Activated CD8-positive, alpha-beta T cell treated with anti-CD3 and anti-CD28 coated beads for 36 hours (primary cell): ENCODE measurements at places on chromosomes 13 and 19. TPM values are rescaled to one million over a fixed set of nuclear protein-coding genes. Genes with fewer than 3 reads are reported as not detected.

DNA sequence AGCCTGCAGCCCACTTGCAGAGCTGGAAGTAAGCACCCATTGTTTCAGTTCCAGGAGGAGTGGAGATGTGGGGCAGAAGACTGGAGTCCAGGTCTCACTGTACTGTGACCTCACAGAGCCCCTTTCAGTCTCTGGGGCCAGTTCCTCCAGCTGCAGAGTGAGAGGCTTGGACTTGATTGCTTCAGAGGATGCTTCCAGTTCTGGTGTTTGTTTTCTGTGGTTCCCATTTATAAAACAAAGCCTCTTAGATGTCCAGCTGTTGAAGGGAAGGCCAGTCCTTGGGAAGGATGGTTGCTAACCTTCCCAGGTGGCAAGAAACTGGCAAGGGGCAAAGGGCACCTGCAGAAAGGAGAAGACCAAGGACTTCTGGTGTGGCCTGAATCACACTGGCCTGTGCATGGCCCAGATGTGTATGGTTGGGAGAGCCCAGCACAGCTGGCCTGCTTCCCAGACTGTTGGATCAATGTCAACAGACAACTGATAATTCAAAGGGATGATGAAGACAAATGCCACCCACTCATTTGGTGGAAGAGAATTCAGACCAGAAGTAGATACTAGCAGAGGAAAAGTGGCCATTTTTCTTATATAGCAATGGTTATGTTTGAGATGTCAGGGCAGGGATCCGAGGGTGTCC is 218.5 kb downstream of the ZNF536 start:
- H3K4me3 ChIP-seq, result no peak overlapping the region
- no peak overlapping the region for H3K27ac ChIP-seq
- no peaks in the 10 kb centered on the region for H3K36me3 ChIP-seq
- no peaks in the 10 kb centered on the region for H3K4me1 ChIP-seq

ZNF888 gene
- 4.5 TPM for total RNA-seq

DNA sequence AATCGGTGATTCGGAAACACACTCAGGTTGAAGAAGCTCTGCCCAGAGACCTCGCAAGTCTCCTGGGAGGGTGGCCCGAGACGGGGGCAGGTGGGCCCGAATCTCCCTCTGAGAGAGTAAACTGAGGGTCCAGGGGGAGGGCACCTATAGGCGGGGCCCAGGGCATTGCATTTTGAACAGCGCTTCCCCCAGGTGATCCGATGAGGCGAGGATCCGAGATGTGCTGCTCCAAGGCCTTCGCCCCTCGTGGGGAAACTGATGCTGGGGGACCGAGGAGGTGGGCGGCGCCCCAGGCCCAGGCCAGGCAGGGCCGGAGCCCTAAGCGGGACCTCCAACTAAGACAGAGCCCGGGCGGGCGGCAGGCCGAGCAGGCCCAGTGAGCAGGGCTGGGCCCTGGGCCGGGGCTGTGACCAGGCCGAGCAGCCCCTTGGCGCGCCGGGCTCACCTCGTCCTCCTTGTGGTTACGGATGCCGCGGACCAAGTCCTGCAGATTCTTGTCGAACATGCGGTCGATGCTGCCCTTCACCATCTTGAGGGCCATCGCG is 500 bp downstream of the AP3D1 start:
- H3K36me3 ChIP-seq, result peaks cover 13% of the 10 kb centered on the region
- peaks cover 40% of the 10 kb centered on the region for H3K4me1 ChIP-seq
- peak; percentile 23 for DNase-seq
- no peaks in the 10 kb centered on the region for H3K27me3 ChIP-seq
- H3K4me3 ChIP-seq, result peak overlapping the region; percentile 81

DNA sequence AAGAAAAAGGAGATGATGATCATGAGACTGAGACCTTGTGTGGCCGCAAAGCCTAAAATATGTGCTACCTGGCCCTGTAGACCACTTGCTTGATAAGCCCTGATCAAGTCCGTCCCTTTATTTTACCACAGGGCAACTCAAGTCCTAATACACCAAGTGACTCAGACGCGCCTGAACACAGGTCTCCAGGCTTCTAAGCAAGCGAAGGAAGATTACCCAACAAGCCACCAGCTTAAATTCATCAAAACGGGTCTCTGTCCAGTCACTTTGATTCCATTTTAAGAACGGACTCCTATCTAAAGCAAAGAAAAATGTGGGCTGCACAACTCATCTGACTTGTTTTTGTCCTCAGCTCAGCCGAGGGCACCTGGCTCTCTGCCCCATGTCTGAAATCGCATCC is 26.8 kb downstream of the SLC7A1 start:
- H3K36me3 ChIP-seq, result peaks cover 27% of the 10 kb centered on the region
- H3K27me3 ChIP-seq, result no peaks in the 10 kb centered on the region
- no peak overlapping the region for H3K4me3 ChIP-seq
- H3K4me1 ChIP-seq, result peaks cover 53% of the 10 kb centered on the region
- DNase-seq, result no peak
